Caki2 (cell line): ENCODE measurements at places on chromosomes 11 and 22. TPM values are rescaled to one million over a fixed set of nuclear protein-coding genes. Genes with fewer than 3 reads are reported as not detected.
A peak's percentile ranks its signal among the peaks of the same experiment; 100 is the strongest.

Gene TNNT3
- total RNA-seq: not detected in 2 replicates

Gene PTPN5
- 0.10 TPM in 1 of 2 replicates, not detected in the other for total RNA-seq

Gene EWSR1
- 172 and 173 TPM in 2 replicates for total RNA-seq

Gene OR8G5
- total RNA-seq: not detected in 2 replicates

Gene TIRAP
- total RNA-seq: 1.4 and 2.0 TPM in 2 replicates

Gene VPS51
- total RNA-seq: 115 and 146 TPM in 2 replicates

Gene ABTB2
- 6.0 and 6.3 TPM in 2 replicates for total RNA-seq

Gene LYVE1
- not detected in 2 replicates for total RNA-seq

DNA sequence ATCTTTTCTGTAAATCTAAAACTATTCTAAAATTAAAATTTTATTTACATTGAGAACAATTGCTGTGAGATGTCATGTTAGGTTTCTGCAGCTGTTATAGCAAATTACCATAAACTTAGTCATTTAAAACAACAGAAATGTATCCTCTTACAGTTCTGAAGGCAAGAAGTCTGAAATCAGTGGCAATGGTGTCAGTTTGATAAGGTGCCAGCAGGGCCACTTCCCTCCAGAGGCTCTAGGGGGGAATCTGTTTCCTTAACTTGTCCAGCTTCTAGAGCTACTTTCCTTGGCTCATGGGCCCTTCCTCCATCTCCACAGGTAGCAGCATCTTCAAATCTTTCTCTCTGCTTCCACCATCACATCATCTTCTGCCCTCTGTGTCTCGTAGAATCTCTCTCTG lies 23.0 kb downstream of the MOGAT2 start:
- no peak for DNase-seq

DNA sequence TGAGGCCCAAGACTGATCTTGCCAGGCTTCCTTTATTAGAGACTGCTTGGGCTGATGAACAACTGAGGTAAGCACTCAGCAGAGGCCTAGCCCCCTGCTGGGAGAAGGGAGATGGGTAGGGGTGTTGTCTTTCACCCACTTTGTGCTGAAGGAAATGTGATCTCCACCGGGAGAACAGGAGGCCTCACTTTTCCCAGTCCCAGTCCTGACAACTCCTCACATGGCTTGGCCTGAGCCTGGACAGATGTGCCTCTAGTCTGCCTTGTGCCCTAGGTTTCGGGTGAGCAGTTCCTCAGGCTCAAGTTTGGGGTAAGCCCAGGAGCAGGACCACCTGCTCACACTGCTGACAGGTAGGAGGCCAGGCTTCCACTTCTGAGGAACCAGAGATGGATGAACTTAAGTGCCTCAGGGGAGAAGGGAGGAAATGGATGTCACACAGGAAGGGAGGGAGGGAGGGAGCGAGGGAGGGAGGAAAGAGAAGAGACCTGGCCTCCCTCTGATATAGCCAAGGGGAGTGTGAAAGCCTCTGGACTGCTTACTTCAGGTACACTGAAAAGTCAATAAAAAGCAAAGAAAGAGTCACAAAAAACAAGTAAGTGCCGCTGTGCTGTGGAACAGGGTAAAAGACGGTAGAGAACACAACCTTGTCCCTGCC lies 8.1 kb downstream of the CLPB start:
- no peak for DNase-seq

DNA sequence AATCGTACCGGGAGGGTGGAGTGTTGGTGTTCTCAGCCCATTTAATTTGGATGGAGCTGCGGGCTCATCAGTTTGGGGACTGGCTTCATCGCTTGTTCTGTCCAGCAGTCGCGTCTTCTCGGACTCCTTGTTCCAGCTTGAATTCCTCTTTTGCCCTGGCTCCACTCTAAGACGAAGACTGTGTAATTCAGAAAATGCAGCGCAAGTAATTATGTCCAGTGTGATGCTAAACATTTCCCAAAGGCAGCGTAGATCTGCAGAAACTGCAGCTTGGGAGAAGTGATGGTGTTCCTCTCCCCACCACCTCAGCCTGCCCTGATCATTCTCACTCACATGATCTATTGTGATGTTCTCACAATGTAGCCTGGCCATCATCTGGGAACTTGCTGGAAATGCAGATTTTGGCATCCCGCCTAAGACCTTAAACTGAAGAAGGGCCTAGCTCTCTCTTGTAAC lies 666 bp downstream of the SLC25A18 start:
- no peak for DNase-seq

DNA sequence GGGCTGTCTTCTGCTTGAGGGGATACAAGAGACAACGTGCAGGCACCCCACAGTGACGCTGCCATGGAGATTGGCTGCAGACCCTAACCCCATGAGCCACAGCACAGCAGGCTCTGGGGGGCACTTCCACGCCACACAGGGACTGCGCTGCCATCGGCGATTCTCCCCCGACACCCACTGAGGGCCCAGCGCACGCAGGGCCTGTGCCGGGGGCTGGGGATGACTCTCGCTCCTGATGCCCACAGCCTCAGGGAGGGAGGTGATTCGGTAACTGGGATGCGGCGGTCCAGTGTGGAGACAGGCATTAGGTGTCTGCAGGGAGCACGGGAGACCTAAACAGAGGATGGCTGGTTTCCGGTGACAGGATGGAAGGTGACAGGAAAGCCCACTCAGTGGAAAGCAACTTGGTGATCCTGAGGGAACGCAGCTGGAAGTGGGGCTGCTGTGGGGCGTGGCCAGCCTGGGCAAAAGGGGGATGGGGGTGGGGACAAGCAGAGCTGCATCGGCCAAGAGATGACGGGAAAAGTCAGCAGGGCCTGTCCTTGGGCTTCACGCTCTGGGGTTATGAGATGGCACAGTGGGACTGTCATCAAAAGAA lies 37.7 kb downstream of the EFCAB6 start:
- DNase-seq: no peak

DNA sequence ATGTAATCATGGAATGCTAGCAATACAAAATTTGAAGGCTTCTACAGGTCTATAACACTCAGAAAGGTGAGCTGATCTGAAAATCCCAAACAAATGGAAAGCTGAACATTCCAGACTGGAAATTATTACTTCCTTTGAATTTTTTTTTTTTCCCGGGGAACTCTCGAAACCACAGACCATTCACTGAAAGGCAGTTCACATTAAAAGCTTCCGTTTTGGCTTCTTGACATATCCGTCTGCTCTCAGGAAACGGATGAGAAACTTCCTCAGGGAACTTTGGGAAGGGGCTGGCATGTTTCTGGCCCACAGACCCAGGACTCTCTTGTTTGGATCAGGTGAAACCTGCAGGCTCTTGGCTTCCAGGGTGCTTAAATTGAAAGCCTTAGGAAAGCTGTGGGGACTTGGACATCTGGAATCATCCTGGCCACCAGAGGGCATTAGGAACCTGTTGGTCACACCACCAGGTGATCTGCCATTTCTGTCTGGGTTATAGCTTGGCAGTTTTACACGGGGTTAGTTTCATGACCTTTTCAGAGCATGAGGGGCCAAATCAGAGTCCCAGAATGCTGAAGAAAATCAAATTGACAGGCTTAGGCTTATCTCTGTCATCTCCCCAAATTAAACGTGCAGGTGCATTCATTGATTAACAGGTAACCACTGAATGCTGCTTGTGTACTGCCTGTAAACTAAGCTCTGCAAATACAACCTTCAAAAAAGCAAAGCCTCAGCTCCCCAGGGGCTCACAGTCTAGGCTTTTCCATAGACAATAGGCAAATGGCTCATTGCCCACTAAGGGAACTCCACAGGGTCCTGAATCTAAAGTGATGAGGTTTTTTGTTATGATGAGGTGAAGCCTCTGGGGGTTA lies 22.7 kb upstream of the GRAMD1B start:
- peak; percentile 36 for DNase-seq

DNA sequence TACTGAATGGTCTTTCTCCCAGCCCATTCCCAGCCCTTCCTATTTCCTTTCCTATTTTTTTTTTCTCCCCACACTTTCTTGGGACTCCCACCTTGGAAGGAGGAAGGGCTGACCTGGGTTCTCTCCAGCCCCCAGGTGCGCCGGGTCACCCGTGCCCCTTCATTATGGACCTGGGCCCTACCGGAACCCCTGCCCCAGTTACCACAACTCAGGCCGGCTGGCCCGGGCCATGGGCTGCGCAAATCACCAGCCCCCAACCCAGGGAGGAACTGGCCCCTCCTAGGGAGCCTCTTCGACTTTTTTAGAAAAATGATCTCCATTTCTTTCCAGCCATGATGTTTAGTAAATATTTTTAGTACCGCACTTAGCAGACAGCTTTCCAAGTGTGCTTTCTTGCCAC lies 62.2 kb downstream of the MORC2 start:
- DNase-seq: no peak

DNA sequence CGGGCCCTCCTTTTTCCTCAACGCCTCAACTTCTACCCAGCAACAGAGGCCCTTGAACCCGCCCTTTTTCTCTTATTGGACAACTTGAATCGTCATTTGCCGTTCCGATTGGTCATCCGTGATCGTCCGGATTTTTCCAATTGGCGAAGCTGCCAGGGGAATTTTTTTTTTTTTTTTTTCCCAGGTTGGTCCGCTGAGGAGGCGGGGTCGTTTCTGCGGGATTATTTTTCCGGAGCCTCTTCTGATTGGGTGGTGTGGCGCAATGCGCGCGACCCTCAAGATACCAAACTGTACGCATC lies 465 bp upstream of the TTC9C start:
- peak; percentile 98 for DNase-seq
